ENCODE measurements at places on chromosomes 4 and X. TPM values are rescaled to one million over a fixed set of nuclear protein-coding genes. Genes with fewer than 3 reads are reported as not detected.

Gene NXF3
- not detected for total RNA-seq

- DNase-seq = no peak
Measured at GRCh38 chr4:16731776-16732380, 166.6 kb downstream of the LDB2 start.

Gene MAGEA3
- total RNA-seq = not detected

Gene OTUD6A
- not detected for total RNA-seq

Gene TCEAL2
- total RNA-seq = 3.8 TPM

DNA sequence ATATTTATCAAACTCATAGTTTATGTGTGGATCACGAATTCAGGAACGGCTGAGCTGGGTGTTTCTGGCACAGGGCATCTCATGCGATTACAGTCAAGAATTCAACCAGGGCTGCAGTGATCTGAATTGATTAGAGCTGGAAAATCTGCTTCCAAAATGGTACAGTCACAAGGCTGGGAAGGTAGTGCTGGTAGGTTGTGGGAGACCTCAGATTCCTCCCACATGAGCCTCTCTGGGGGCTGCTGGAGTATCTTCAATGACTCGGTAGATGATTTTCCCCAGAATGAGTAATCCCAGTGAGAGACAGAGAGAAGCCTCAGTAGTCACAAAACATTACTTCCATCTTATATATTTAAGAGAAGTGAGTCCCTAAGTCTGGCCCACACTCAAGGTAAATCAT, 36.2 kb upstream of the PRDX4 start:
- no peak for DNase-seq

DNA sequence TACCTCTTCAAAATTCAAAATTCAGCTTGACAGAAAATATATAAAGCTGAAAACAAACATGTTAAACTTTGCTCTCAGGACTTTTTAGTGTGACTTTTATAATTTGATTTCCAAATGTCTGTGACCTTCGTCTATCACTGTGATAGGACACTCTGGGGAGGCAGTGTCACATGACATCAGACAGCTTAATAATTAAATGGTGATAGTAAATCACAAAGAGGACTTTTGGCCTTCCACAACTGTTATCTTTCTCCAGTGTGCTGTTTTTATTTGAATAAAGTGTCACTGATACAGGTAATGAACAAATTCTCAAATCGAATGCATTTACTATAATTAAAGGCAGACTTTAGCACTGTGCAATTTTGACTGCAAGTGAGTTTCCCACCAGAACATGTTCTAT, 83.1 kb downstream of the MID1 start:
- no peak for DNase-seq

DNA sequence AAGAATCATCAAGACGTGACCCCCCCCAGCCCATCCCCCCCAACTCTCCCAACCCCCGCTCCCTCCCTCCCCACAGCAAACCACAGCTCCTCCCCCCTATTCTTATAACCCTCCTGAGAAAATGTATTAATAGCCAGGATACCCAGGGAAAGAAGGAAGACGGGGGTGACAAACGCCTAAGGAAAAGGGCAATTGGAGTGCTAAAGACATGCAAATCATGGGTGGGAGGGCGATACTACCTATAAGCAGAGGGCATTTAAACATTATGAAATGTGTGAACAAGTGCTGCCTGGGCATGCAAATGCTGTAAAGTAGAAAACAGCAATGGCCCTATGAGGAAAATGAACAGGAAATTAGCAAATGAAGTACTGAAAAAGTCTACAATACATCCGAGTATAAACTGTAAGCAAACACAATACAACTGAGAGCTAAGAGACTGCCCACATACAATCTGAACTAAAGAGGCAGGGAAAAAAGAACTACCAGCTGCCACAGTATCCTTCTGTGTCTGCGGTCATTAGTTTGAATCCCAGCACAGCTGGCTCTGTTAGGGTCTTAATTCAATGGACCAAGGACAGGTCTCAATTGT, 2.4 kb downstream of the CXXC4 start:
- DNase-seq = no peak

Gene C1GALT1C1
- total RNA-seq = 24.7 TPM

Gene DOCK11
- total RNA-seq = 11.1 TPM

Gene SGMS2
- 64.3 TPM for total RNA-seq
